Stimulated activated CD8-positive, alpha-beta memory T cell treated with anti-CD3 and anti-CD28 coated beads, Interleukin-4, amount 100 ng/mL, for 1 hour (primary cell): ENCODE measurements at places on chromosomes 12 and 14.

DNA sequence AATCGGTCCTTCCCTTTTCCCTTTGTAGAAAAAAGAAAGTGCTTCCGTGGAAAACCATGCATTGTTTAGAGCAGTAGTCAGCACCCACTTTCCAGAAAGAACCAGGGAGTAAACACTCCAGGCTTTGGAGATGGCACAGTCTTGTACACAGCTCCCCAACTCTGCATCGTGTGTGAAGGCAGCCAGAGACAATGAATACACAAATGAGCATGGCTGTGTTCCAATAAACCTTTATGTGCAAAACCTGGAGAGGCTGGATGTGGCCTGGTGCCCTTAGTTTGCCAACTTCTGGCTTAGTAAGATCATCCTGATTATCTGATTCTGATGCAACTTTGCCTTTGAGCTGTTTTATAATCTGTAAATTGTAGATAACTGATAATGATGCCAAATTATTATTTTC, 463.4 kb upstream of the TMEM132C start:
- no peak for DNase-seq

- DNase-seq, result no peak
Observed at GRCh38 chr12:38921025-38921677, 15.8 kb upstream of the CPNE8 start.

DNA sequence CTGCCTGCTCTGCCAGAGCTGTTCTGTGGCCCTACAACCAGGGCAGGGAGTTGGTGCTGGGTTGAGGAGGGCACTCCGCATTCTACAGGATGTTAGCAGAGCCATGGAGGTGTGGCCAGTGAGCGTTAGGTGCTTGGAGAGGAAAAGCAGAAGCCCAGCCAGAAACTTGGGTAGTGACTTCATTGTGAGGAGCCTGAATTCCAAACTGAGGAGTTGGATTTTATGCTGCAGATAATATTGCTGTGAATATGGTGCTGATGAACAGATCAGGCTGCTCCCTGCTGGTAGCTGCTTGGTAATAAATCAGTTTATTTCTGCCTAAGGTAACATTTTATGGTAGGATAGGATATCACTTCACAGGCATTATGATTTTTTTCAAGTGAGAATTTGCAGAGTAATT, 7.1 kb upstream of the CCDC175 start:
- no peak for DNase-seq

GRCh38 chr12:120495186-120495730, 655 bp upstream of the DYNLL1 start:
- no peak for DNase-seq

- no peak for DNase-seq
Observed at GRCh38 chr12:84910549-84911241, 1.9 kb downstream of the SLC6A15 start.

GRCh38 chr12:117124421-117125271, 25.4 kb upstream of the TESC start:
- no peak for DNase-seq

DNA sequence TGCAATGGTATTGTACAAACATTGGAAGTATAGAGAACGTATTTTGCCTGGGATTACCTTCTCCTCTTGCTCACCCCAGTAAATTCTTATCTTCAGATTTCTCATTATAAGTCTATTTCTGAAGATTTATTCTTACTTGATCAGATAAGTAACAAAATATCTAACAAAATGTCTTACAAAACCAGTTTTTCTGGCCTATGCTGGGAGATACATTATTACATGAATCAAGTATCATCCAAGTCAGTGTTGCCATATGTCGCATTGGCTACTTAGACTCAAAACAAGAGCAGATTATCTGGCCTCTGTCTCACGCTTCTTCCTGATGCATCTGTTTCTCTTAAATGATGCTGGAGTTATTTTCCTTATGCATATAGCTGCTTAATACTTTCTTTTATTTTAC, 408.5 kb downstream of the CCER1 start:
- DNase-seq, result no peak

DNA sequence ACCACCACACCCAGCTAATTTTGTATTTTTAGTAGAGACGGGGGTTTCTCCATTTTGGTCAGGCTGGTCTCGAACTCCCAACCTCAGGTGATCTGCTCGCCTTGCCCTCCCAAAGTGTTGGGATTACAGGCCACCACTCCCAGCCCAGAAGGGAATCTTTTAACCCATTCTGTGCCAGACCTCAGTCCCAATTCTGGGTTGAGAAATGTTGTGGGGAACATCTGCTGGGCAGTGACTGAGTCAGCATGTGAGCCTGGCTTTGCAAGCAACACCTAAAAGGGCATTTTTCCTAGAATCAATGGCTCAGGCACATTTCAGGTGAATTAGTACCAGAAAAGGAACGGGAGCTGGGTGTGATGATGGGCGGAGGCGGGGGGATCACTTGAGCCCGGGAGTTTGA, 7.6 kb upstream of the SPATS2 start:
- DNase-seq, result no peak

DNA sequence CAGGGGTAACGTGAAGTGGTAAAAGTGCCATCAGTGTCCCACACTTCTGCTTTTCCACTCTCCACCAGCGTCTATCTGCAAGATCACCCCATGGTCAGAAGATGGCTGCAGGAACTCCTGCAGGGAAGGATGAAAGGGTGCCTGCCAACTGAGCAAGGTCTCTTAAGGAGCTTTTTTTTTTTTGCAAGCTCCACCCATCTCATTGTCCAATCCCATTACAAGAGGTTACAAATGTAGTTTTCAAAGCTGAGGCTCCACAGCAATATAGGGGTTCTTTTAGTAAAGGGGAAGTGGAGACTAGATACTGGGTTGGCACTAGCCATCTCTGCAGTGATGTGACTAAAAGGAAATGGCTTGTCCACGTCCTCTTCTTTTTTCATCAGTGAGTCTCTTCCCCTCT, 5.9 kb upstream of the BHLHE41 start:
- DNase-seq, result no peak

DNA sequence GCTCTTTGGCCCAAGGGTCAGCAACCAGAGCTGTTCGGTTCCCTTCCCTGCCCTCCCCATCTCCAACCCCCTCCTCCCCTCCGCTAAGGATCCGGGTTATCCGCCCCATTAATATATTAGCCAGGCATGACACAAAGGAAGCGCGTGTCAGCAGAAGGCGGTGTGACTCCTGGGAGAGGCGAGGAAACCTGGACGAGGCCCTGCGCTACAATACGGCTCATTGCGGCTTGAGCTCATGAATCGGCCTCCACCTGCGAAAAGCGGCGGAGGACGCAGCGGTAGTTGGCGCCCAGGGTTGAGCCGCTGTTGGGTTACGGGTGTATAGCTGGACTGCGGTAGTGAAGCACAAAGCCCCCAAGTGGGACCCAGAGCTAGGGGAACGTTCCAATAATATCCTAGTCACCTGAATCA, 9.9 kb downstream of the FOXA1 start:
- DNase-seq, result no peak

- DNase-seq, result no peak
Observed at GRCh38 chr12:18895946-18896345, 158.0 kb downstream of the CAPZA3 start.

- no peak for DNase-seq
Observed at GRCh38 chr12:19794116-19794515, 354.8 kb downstream of the AEBP2 start.

GRCh38 chr12:23887055-23887835, 62.2 kb downstream of the SOX5 start:
- no peak for DNase-seq
